Liver (tissue), 10 donors: ENCODE measurements at places on chromosomes 16 and 17.

DNA sequence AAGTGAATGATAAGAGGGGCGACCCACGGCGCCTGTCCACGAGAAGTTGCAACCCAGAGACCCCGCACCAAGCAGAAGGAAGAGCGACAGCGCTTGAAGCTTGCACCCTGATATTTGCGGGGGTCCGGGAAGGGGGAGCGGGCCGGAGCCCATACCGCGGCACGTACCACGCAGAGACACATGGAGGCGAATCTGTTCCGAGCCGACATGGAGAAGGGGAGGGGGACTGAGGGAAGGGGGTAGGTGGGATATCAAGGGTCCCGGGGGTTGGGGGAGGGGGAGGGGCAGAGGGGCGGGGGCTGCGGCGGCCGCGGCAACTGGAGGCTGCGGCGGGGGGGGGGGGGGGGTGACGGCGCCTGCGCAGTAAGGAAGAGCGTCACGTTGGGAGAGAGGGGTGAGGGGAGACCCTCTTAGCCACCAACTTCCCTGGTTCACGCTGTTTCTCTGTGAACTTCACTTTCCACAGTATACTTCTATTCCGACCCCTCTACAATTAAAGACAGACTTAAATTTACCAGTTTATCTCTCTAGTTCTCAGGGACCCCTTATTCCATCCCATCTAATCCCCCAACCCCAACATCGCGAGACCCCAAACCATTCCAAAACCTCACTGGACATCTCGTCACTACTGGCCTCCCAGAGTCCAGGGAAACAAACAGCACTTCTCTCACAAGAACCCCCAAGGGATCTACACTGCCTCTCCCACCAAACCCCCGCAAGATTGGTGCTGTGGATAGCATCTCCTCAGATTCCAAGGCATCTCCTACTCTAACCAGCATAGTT lies 8.0 kb downstream of the DLG4 start:
- no peak for DNase-seq

GRCh38 chr17:10673312-10673711 lies 16.2 kb upstream of the MYH3 start:
- no peak for DNase-seq

GRCh38 chr17:48843187-48843900 lies 12.5 kb downstream of the CALCOCO2 start:
- no peak for DNase-seq

- DNase-seq: no peak
These were observed 5.8 kb downstream of the THOC6 start for GRCh38 chr16:3029491-3030221.

DNA sequence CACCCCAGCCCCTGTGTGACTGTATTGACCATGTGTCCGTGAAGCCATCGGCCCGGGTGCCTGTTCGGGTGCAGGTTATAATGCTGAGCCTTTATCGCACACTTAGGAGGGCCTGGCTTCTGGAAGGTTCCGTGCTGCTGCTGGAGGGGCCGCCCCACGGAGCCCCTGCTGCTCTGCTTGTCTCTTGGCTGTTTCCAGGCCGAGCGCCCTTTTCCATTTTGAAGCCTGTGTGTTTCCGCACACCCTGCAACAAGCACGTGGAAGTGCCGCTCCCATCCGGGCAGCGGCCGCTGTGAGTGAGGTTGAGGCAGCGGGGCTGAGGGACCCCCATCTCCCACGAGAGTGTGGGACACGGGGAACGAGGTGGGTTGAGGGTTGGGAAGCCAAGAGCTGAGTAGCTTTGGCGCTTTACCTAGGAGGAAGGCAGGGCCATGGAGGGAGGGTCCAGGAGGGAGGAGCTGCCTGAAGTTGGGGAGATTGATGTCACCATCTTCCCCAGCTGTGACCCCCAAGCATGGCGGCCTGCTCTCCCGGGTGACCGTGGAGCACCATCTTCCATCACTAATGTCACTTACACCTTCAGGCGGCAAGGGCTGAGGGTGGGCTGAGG lies 200.1 kb upstream of the GSE1 start:
- no peak for DNase-seq

DNA sequence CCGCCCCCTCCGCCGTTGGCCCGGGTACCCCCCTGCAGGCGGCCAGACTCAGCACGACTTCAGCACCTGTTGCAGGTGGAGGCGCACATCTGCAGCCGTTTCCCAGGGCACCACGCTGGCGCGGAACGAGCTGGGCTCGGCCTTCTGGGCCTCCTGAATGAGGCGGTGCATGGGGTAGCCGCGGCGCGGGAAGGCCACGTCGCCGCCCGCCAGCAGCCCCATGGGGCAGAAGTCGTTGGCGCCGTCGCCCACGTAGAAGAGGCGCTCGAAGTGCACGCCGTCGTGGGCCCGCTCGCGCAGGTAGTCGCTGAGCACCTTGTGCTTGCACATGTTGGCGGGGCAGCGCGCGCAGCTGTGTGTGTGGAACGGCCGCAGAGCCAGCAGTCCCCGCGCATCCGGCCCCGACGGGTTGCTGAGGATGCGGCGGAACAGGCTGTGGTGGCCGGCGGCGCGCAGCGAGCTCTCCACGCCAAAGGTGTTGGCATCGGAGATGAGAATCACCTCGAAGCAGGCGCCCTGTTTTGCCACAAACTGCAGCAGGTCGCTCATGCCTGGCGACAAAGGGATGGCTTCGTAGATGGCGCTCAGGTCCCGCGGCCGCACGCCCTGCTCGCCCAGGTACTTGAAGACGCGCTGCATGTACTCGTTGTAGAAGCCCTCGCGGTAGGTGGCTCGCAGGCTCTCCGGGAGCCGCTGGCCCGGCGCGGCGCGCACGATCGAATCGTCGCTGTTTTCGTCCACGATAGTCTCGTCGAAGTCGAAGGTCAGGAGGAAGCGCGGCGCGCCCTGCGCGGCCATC lies 6.2 kb downstream of the PHOSPHO1 start:
- peak; percentile 59 for DNase-seq

- peak; percentile 50 for DNase-seq
These were observed 33.3 kb downstream of the JPH3 start for GRCh38 chr16:87635541-87636049.
